MV-4-11 (cell line): ENCODE measurements at places on chromosomes 6 and 20.

DNA sequence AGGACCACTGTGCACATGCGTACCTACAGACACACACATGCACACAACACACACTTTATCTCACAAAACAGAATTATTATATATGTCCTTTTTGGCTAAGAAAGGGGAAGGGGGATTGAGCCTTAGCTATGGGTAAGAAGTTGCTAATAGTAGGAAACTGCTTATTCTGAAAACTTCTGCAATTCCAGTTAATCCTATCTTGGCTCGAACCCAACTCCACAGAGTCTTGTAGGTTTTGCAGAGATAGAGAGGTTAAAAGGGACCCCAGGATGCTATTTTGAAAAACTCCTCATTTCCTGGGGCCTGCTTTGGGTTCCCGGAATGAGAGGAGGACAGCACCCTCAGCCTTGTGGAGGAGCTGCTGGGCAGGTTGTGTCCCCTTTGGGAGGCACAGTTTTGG lies 233.8 kb downstream of the CLIC5 start:
- peak; percentile 74 for DNase-seq

DNA sequence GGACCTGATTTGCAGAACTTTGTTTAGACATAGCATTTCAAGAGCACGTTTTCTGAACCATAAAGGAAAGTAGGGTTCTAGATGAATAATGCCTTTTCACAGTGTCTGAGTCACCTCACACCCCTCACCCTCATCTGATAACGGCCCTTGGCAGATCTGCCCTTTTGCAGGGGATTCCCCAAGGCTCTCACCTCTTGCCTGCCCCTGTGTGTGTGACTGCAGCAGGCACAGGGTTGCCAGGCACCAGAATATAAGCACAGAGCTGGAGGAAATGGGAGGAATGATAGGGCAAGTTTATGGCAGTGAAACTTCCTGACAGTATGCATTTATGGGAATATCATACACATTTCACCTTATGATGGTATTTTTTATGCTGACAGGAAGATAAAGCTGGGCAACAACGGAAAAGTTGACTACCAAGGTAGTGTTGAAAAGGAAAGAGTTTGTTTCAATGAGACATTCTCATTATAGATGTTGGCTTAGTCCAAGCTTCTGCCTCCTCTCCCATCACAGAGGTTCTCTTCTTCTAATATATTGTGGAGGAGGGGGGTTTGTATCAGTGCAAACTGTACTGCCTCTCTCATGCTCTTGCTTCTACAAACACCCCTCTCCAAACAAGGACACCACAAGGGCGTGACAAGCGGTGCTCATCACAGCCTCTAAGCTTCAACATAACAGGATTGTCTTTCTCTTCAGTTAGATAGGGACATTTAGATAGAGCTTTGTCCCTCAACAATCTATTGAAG lies 101.5 kb upstream of the BACH2 start:
- no peak for DNase-seq

DNA sequence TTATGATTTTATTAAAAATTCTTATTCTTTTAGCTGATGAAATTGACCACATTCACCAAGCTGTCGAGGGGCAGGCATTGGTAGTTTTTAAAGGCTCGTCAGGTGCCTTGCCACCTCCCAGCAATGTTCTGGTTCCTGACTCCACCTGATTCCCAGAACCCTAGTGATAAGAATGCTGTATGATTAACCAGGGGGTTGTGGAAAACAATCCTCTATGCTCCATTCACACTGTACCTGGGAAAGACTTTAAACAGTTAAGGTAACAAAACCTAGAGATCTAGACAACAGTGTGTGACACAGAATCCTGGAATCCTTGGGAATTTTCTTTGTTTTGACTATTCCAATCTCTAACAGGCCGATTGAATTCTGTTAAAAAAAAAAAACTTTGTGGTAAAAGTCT lies 165.7 kb upstream of the OLIG3 start:
- no peak for DNase-seq

DNA sequence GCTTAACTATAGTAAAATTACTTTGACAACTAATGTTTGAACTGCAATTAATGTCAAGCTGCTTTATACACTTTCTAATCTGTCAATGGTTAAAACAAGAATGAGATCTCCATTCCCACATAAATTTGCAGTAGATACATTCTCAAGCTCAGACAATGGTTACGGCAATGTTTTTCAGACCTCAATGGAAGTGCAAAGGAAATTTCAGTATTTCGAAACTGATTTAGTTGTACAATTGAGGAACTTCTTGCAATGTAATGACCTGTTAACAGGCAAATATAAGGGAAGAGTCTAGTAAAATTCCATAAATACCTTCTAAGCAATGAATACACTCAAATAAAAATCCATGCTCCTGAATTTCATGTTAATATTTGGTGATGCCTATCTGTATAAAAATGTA lies 94.7 kb downstream of the ADTRP start:
- DNase-seq, result peak; percentile 48

DNA sequence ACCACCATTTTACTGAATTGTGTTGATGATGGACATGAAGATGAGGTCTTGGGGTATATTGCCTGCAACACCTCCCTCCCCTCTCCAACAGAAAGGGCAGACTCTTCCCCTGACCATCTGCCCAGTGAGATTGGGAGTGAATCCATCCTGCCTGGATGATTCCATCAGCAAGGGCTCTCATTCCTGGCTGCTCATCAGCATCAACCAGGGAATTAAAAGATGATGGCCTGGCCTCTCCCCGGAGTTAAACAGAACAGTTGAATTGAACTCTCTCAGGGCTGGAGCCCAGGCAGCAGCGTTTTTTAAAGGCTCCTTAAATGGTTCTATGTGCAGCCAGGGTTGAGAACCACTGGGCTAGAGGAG lies 14.6 kb upstream of the MRPS18A start:
- DNase-seq, result no peak

- DNase-seq, result no peak
These were observed 363.6 kb upstream of the CHD6 start for GRCh38 chr20:41981746-41982145.

GRCh38 chr6:156862711-156863110 lies 85.5 kb downstream of the ARID1B start:
- no peak for DNase-seq

DNA sequence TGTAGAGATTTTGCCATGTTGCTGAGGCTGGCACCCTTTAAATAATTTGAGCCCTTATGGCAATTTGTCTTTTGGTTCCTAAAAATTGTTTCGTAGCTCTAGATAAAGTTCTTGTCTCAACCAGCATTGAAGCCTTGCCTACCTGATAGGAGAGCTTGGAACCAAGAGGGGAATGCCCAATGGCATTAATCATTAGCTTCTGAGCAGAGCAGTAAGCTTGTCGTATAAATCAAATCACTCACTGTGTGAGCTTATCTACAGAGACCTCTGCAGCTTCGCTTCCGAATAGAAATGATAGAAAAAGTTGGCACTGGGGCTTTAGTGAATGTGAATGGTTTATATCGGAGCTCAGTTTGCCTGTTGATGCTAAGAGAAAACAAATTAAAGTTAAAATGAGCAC lies 10.7 kb downstream of the ANKRD6 start:
- no peak for DNase-seq

DNA sequence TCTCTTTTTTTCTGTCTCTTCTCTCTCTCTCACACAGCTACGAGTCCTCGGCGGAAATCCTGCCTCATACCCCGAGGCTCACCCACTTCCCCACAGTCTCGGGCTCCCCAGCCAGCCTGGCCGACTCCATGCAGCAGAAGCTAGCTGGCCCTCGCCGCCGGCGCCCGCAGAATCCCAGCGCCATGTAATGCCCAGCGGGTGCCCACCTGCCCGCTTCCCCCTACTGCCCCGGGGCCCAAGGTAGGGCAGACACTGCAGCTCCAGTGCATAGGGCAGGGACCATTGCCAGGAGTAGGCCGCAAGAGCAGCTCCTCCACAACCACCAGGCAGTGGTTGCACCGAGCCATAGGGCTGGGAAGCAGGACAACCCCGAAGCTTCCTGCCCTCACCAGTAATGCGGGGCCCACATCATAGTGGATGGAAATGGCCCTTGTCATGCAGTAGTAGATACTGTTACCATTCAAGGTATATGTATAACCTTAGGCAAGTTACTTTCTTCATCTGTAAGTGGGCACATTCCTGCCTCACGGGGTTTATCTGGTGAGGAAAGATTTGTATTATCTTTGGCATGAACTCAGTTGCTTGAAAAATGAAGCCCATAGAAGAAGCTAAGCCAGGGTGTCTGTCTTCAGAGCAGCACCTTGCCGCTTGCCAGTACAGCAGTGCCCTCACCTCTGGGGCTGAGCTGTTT lies 36.9 kb upstream of the ID1 start:
- DNase-seq, result no peak

DNA sequence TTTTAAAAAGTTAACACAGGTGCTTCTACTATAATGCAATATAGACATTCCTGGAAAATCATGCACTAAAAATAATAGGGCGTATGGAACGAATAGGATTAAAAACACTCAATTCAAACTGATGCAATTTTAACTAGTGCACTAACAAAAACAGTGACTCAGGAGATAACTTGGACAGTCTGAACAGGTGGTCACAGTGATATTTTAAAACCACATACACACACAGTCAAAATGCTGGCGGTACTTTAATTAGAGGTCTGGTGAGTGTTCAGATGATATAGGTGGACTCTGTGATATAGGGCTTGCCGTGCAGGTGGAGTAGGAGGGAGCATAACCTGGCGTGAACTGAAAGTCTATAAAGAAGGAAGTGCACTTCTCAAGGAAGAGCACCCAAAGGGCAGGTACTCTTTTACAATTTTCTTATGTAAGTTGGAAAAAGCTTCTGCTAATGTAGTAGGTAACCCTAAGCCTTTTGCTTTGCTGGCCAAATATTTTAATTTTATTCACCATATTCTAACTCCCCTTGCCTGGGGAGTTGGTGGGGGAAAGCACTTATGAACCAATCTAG lies 41.9 kb upstream of the PLN start:
- DNase-seq, result no peak

DNA sequence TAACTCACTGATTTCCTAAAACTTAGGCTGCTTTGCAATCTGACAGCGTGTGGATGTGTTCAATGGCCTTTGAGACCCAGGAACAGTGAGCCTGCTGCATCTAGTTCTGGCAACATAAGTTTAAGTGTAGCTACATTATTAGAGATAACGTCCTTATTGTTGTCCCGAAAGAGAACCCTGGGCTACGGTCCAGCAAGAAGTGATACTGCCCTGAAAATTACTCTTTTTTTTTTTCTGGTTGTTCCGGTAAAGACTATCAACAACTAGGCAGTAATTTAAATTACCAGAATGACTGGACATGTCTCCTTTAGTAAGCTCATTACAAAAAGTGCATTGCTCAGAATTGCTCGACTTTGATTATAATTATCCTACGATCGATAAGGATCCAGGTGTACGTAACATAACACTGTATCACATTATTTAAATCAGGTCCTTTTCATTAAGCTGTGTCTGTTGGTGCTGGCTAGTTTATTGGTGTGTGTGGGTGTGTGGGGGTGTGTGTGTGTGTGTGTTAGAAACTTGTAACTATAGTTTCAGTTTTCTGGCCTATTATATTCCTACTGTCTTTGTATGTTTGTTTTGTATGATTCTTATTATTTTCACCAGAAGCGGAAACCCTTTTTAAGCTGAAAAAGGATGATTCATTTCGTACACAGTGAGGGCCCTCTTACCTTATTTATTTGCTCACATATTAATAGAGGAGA lies 3.0 kb downstream of the TSHZ2 start:
- no peak for DNase-seq

GRCh38 chr6:12200015-12200564 lies 90.1 kb upstream of the EDN1 start:
- DNase-seq, result peak; percentile 53
